ENCODE measurements at places on chromosomes 5 and 9.

DNA sequence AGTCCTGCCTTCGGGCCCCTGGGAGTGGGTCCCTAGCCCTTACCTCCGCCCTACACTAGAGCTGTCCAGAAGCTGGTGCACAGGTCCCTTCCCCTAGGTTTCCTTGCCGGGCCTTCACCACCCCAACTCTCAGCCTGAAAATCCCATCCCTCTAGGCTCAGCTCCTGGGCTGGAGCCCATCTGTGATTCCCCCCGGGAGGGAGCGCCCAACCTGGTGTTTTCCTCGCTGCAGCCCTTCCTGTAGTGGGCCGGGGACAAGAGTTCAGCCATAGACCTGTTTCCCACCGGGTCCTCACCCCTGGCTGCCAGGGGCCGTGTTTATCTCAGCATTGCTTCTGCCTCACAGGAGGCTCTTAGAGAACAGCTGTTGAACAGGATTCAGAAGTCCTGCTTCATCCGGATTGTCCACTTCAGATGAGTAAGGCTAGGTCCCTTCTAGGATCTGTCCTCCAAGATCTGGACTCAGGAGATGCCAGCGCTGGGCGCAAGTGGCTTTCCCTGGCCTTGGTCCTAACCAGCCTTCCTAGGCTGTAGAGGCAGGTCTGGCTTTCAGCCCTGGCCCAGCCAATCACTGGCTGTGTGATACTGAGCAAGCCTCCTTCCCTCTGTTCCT lies 965 bp downstream of the GLIPR2 start:
- DNase-seq, result no peak

GRCh38 chr9:79501546-79501945 lies 70.2 kb upstream of the TLE4 start:
- DNase-seq, result no peak

GRCh38 chr5:3740546-3741373 lies 145.1 kb downstream of the IRX1 start:
- no peak for DNase-seq

DNA sequence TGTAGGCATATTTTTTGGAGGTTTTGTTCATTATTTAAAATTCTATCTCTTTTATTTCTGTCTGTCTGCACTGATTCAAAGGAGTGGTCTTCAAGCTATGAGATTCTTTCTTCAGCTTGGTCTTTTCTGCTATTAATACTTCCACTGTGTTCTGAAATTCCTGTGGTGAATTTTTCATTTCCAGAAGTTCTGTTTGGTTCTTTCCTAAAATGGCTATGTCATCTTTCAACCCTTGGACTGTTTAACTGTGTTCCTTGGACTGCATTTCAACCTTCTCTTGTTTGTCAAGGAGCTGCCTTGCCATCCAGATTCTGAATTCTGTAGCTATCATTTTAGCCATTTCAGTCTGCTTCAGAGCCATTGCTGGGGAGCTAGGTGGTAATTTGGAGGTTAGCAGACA lies 76.3 kb downstream of the CERT1 start:
- DNase-seq, result no peak

GRCh38 chr9:113580041-113580953 lies 116.8 kb downstream of the RGS3 start:
- no peak for DNase-seq

DNA sequence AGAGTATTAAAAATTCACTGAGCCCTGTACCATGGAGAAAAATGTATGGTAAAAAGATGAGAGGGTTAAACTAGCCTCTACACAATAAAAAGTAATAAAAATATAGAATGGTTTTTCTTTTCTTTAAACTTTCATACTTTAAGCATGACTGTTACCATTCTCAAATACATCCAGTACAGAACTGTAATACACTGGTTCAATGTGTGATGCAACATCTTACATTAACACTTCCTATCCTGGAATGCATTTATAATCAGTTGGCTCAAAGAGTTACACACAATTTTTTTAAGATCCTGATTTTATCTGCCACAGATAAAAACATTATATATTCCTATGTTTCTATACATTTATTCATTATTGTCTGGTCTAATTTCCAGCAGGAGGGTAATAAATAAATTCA lies 4.7 kb downstream of the GNAQ start:
- DNase-seq, result no peak
